ENCODE measurements at places on chromosomes 1 and 21.

- no peak for DNase-seq
Observed at GRCh38 chr1:102693345-102693744, 415.0 kb downstream of the COL11A1 start.

GRCh38 chr1:65478379-65479026 lies 58.0 kb downstream of the LEPR start:
- DNase-seq: no peak

DNA sequence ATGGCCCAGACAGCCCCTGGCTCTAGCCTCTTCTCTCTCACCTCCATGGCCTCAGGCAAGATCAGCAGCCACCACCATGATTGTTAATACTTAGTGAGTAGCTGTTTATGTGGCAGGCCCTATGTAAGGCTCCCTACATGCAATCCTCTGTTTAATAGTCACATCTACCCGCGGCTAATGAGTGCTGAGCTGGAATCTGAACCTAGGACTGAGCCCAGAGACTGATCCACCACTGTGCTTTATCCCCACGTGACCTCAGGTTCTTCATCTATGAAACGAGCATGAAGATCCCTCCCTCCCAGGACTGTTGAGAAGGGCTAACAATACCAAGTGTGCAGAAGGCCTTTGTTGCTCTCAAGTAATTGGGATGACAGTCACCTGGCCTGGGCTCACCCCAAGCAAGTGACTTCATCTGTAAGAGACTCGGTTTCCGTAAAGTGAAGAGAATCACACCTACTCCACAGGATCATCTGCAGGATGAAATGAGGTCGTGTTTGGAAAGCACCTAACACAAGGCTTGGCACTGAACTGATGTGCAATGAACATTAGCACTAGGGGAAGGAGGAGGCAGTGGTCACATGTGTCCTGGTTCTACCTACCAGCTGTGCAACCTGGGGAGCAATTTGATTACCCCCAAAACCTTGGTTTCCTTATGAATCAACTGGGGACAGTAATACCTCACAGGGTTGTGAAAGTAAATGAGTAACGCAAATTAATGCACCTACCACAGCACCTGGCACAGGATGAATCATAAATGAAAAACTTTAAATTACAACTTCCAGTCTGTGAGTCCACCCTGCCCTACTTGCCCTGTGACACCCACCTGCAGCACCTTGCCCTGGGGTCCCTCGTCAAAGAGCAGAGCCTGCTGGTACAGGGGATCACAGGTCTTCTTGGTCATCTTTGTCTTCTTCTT lies 37.2 kb downstream of the RIMS3 start:
- no peak for DNase-seq

DNA sequence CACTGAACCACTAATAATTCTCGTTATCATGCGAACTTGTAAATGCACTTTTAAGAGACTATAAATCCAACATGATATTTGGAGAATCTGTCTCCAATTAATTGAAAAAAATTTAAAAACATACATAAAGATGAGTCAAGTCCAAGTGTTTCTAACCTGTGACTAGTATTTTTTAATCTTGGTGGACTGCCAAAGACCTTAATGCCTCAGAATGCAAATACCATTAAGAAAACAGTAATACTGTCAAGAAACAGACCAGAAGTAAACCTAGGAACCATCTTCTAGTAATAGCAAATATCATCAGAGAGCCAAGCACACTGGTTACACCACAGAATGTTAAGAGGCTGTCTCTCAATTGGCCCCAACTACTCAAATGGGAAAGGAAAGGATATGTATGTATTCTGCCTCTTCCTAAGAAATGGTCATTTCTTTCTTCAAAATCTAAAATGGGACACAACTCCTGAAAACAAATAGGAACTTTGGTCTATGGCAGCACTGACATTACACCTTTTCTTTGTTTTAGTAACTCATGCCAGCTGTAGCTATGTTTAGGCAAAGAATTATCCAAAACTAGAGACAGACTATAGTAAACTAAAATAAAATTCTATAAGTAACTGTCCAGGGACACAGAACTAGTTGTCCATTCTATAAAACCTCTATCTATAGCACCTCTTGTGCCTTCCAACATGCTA lies 15.8 kb downstream of the SCYL3 start:
- no peak for DNase-seq

DNA sequence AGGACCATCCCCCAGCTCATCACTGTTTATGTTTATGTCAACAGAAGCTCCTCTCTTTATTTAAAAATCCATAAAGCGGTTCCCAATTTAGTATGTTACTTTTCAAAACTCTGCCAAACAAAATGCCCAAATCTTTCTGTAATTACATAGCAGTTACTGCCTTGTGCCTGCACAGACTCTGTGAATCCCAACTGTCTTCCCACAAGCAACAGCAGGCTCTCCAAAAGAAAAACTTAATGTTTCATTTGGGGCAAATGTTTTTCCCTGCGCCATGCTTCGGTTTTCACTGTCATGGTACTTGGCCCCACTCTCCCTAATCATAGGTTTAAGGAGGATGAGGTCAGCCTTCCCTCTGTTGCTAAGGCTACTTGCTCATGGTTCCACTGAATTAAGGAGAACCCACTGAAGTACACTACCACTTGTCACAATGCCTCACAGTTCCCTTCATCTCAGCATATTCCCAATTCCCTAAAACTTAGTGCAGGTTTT lies 4.6 kb downstream of the COLGALT2 start:
- no peak for DNase-seq

DNA sequence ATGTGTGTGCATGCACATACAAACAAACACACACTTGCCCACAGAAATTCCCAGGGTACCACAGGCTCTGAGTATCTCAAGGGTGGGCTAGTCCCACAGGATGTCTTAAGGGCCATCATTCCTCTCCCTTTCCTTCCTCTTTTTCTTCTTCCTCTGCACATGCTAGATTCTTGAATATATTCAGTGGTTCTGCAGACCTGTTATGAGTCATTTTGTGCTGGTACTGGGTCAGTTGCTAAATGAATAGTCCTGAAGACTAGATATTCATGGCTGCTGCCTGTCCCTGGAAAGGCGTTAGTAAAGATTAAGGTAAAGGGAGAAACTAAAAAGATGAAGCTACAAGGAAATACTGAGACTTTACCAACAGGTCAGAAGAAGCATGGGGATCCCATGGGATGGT lies 256.7 kb upstream of the KIAA0040 start:
- DNase-seq: no peak

- no peak for DNase-seq
Observed at GRCh38 chr21:17513214-17514123, 626 bp downstream of the CXADR start.

GRCh38 chr1:231634323-231635013 lies 7.9 kb downstream of the DISC1 start:
- no peak for DNase-seq

DNA sequence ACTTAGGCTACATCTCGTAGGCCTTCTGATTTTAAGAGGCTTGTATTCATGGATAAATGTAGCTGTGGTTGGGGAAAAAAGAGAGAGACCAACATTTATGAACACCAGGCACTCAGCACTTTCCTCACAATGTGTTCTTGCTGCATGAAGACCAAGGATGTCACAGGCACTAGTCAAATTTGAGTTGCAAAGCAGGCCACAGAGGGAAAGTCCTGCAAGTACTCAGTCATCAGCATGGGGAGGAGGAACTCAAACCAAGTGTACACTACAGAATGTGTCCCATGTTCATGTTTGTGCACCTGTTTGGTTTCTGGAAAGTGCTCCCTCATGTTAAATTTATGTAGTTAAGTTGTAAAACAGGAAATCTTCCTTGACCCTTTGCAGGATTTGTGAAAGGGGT lies 8.7 kb upstream of the MAP3K7CL start:
- no peak for DNase-seq

GRCh38 chr1:222529916-222530315 lies 18.0 kb downstream of the HHIPL2 start:
- no peak for DNase-seq

DNA sequence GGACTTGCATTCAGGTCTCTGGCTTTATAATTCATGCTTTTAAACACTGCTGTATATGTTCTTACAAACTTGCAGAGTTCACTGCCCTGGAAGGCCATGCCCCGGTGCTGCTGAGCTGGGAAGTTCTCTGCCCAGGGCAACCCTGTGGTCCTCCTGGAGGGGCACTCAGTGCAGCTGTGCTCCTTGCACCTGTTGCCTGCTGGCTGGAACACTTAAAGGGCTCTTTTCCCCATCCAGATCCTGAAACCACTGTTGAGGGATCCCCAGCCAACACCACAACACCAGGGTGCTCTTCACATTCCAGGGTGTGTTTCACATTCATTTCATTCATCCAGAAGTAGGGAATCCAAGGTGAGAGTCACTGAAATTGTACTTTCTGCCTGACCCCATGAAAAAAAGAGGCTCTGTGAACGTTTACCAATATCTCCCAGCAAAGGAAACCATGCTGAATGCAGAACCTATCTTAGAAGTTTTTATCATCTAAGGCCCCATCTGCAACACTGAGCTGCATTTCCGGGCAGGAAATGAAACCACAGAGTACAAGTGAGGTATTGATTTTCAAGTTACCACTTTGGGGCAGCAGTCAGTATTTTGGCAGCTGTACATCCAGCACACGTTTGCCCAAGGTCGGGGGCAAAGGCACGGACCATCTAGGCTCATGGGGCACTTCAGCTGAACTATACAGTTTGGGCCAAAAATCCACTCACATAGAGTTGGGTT lies 16.4 kb upstream of the KIAA0040 start:
- no peak for DNase-seq

DNA sequence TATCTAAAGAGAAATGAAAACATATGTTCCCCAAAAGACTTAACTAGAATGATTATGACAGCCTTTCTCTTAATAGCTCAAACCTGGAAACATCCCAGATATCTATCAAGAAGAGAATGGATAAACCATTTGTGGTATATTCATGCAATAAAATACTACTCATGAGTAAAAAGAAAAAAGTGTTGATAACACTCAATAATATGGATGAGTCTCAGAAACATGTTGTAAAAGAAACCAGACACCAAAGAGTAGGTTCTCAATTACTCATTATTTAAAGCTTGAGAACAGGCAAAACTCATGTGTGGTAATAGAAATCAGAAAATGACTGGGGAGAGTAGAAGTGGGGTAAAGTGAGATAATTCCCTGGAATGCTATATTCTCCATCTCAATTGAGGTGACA lies 154.1 kb downstream of the PHTF1 start:
- DNase-seq: no peak

Measured in activated naive CD8-positive, alpha-beta T cell treated with anti-CD3 and anti-CD28 coated beads, Interleukin-2, amount 50 U/mL, for 16 hours (primary cell).